Fibroblast of the conjunctiva (primary cell): ENCODE measurements at places on chromosomes 2 and 18.

GRCh38 chr2:103860016-103860415 lies 993.9 kb upstream of the POU3F3 start:
- DNase-seq: no peak

- no peak for DNase-seq
Measured at GRCh38 chr2:32696439-32696838, 68.6 kb downstream of the TTC27 start.

GRCh38 chr18:7590826-7591560 lies 23.9 kb downstream of the PTPRM start:
- DNase-seq: no peak

DNA sequence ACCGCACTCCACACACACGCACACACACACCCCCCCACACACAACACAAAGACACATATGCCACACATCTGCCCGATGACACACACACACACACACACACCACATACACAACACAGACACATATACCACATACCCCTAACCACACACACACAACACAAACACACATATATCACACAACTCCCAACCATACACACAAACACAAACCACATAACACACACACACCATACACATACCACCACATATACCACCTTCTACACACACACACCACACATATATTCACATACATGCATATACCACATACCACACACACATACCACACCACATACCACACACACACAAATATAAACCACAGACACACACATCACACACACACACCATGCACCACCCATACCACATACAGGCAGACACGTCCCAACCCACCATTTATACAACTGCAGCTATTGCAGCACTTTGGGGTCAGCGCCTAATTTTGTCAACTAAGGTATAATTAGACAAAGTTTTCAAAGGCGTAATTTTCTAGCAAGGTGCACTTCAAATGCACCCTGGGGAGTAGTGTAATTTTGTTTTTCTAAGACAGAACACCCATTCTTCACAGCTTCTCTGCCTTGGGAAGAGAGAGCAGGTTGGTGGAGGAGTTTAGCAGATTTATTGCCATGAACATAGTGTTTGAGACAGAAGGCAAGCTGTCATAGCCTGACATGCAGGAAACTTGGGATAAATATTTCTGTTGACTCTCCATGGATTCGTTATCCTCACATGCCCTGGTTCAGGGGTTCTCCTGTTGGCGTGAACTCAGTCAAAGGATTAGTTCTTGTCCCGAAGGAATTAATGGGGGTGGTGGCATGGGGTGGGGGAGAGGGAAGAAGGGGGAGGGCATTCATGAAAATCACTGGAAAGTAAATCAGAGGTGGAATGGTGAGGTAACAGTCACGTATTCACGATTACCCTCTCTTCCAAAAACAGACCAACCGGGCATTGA lies 416.1 kb downstream of the LPIN1 start:
- DNase-seq: no peak

GRCh38 chr2:120745420-120746111 lies 9.9 kb downstream of the GLI2 start:
- no peak for DNase-seq

- DNase-seq: no peak
Measured at GRCh38 chr2:120953843-120954584, 218.3 kb downstream of the GLI2 start.

- DNase-seq: no peak
Measured at GRCh38 chr2:132567682-132568081, 102.3 kb downstream of the LYPD1 start.

- no peak for DNase-seq
Measured at GRCh38 chr2:83953697-83954096, 505.4 kb downstream of the SUCLG1 start.

DNA sequence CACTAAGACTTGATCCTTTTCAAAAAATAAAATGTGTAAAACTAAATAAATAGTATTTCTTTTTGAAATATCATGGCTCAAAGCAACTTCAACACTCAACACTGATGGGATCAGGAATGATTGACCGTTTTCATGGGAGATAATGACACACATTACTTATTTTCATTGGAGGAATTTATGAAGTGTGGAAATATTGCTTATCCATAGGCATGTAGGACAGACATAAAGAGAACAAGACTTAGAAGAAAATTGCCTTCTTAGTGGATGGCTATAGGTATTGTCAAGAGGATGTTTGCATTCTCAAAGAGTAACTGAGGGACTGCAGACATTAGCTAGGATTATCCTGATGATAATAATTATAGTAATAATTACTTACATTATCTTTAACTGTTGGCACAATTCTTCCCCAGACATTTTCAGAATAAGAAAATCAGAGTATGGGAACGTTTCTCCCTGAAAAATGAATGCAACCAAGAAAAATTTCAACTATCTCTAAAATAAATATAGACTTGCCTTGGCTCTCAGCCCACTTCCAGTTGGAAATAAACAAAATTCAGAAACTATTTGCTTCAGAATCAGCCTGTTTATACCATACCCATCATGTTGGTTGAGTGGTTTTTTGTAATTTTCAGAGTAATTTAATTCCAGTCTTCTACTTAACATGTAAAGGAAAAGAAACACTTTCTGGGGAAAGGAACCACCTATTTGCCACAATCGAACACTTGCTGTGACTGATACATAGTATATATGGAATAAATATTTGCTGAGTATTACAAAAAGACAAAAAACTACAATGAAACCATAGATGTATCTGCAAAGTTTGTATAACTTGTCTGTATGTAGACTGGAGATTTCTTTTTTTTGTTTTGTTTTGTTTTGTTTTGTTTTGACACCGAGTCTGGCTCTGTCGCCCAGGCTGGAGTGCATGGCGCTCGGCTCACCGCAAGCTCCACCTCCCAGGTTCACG lies 165.7 kb downstream of the TMX3 start:
- DNase-seq: no peak

- DNase-seq: no peak
Measured at GRCh38 chr2:42954227-42954962, 162.0 kb upstream of the HAAO start.

DNA sequence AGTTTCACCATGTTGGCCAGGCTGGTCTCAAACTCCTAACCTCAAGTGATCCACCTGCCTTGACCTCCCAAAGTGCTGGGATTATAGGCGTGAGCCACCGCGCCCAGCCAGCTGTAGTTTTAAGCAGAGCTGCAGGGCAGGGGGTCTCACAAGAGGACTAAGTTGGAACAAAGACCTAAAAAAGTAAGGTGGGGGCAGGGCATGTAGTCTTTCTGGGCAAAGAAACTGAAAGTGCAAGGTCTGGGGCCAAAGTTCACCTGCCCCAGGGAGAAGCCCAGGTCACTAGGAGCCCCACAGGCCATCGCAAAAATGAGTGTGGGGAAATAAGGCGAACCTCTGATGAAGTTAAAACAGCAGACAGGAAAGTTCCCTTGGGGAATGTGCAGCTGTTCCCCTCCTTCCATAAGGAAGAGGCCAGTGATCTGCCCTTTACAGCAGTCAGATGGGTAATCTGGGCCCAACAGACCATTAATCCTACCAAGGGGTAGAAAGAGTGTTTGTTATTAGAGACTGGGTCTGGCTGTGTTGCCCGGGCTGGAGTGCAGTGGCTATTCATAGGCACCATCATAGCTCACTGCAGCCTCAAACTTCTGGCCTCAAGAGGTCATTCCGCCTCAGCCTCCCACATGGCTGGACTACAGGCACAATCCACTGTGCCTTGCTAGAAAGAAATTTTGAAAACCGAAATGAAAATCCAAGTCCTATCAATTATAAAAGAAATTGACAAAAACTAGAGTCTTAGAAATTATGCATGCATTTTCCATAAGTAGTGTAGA lies 2.8 kb downstream of the SCLY start:
- no peak for DNase-seq

DNA sequence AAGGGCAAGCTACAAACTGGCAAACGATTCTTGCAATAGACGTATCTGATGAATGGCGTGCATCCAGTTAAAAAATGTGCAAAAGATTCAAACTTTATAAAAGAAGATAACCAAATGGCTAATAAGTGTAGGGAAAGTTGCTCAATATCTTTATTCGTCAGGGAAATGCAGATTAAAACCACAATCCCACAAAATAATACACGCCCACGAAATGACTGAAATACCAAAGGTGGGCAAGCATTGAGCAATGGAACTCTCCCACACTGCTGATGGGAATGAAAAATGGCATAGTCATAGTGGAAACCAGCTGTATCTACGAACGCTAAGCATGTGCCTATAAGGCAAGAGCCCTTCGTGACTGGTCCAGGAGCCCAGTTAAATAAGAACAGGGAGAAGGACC lies 168.6 kb upstream of the SIX2 start:
- DNase-seq: peak; percentile 84

DNA sequence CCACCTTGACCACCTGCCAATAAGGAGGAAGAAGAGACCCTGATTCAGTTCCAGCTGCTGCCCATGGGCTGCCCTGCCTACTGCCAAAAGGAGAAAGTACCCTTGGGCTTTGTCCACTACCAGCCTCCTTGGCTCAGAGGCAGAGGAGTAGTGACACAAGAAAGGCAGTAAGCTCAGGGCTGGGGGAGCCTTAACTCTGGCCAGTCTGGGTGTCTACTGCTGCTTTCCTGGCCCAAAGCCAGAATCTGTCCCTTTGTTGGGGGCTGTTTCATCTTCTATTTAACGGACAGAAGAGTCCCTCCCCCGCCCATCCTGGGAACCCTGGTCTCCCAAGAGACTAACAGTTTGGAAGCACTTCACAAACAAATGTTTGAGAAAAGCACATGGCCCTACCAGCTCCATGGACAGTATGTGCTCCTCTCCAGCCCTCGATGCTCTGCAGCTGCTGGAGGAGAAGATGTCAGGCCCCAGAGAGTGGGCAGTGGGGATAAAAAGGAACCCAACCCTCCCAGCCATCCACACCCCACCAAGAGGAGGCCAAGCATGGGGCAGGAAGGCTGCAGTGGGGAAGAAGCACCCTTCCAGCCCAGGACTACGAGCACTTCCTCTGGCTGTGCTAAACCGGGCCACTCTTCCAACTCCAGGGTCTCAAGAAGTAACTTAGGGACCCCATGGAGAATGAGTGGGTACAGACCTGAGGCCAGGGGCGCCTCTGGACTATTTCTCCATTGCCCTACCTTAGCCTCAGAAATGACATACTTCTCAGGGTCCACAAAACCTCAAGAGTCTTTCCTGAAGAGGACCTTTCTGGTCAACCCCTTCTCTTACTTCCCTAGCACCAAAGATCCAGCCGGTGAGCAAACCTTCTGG lies 1.2 kb downstream of the ATG9A start:
- no peak for DNase-seq

GRCh38 chr18:9109523-9109922 lies 7.0 kb downstream of the NDUFV2 start:
- peak; percentile 55 for DNase-seq

GRCh38 chr2:144832048-144832447 lies 312.1 kb upstream of the ZEB2 start:
- DNase-seq: no peak

DNA sequence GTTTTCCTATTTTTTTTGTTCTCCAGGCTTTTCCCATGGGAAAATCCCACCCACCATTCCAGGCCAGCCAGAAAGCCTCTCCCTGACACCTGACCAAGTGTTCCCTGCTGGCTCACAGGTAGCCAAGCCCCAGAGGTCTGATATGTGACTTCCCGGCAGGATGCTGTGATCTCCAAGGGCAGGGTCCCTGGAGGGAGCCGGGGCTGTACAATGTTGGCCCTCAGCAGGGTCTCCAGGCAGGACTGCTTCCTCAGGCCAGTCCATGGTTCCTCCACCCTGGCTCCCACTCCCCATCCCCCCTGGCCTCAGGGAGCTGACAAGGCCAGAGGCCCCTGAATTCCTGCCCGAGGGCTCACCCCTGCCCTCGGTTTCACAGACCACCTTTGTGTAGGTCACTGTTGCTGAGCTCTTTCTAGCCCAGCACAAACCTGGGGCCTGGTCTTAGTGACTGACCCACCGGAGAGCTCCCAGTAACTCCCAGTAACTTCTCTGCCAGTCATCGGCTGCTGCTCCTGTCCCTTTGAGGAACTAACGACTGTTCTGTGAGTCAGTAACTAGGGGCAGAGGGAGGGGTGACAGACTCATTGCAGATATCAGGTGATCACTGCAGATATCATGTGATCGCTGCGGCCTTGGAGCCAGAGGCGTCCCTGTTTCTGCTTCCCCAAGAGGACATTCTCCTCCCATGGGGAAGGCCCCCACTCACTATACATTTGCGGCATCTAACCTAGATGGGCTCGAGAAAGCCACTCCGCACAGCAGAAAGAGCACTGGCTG lies 38.7 kb downstream of the SDC1 start:
- no peak for DNase-seq
